ENCODE measurements at places on chromosomes 1 and 21.

- no peak for DNase-seq
Observed at GRCh38 chr1:165632152-165632469, 1.1 kb downstream of the MGST3 start.

- peak; percentile 50 for DNase-seq
Observed at GRCh38 chr1:162357681-162358266, 18.9 kb downstream of the SPATA46 start.

DNA sequence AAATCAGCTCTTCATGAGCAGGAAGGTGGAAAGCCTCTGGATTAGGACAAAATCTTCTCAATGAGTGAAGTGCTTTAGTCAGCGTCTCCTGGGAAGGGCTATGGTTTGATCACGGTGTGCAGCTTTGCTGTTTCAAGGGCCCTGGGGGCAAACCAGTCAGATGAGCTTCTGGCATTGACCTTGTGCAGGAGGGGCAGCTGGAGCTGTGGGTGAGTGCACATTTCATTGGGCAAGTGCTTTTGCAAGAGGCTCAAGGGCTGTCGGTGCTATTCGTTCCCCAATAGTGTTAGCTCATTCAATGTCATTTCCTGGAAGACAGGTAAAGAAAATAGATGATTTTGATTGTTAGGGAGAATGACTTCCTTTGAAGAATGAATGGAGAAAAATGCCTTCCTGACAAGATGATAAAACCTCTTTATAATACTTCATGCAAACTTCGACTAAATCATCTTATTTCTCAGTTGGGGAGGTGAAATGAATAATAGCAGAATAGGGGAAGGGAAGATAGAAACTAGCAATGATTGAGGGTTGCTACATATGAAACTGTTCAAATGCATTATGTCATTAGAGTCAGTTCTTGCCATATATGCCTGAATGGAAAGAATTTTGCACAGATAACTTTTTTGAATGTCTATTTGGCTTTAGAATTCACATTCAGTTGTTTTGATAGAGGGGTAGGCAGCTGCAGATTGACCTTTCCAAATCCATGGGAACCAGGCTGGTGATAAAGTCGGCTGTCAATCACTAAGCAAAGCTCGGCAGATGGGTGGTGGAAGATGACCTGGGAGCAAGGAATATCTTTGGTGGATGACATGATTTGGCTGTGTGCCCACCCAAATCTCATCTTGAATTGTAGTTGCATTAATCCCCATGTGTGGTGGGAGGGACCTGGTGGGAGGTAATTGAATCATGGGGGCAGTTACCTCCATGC lies 12.9 kb upstream of the DISC1 start:
- DNase-seq: no peak

DNA sequence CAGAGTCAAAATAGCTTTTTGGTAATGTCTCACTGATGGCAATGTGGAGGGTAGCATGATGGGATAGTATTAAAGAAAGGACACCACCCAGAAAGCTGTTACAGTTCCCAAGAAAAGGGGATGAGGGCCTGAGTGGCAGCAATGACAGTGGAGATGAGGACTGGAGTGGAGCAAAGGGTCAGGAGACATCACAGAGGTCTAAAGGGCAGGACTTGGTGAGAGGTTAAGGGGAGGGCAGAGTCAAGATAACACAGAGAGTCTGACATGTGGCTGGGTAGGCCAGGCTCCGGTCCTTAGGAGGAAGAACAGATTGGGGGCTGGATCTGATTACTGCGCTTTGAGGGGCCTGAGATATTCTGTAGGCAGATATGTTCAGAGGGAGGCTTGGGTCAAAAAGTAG lies 19.3 kb downstream of the ELF3 start:
- DNase-seq: no peak

GRCh38 chr1:14168326-14169063 lies 430.0 kb upstream of the KAZN start:
- DNase-seq: no peak

GRCh38 chr1:227449051-227449450 lies 114.3 kb upstream of the ZNF678 start:
- DNase-seq: peak; percentile 48

DNA sequence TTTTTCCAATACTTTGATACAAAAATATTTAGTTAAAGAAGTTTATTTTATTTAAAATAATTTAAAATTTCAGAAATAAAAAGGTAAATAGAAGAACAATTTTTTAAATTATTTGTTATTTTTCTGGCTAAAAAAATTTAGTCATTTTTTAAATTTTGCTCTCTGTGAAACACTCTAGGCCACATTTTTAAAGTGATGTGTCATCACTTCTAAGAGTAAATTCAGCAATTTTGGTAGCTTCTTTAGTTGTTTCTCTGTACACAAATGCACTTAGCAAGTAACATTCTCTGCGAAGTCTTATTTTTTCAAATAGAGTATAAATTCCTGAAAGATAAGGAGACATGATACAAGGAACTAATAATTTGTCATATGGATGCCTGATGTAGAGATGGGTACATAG lies 760.0 kb upstream of the PRMT6 start:
- DNase-seq: no peak

DNA sequence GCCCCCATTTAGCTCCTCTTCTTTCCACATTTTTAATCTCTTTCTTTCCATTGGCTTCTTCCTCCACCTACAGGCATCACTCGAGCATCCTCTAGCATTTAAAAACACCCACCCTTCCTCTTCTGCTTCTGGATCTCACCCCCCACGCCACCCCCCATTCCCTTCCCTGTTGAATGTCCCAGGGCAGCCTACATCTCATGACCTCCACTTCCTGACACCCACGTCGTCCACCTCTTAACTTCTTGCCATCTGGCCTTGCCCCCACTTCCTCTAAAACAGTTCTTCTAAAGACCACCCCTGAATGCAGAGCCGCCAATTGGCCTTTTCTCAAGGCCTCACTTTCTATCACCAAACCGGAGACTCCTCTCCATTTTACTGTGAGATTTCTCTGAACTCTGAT lies 6.1 kb upstream of the ETNK2 start:
- no peak for DNase-seq

DNA sequence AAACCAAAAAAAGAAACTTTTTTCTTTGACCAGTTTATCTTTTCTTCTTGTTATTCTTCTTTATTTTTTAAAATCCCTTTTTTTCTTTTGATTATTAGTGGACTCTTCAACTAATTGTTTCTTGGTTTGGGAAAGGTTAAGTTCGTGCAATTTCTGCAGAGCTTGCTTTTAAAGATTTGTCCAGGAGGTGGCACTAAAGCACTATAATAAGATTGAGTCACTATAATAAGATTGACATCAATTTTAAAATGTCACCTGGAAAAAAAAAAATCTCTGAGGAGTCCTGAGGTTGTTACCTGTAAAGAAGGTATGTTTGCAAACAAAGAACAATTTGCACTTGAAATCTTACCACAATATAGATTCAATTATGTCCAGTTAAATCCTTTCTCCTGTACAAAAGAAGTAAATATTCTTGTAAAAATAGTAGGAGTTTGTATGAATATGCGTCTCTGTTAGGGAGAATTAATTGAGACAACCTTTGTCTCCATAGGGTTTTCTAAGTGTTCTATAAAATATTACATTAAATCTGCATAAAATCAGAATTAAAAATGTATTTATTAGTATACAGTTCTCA lies 166.7 kb downstream of the ADGRL4 start:
- peak; percentile 22 for DNase-seq

- peak; percentile 52 for DNase-seq
Observed at GRCh38 chr1:55632058-55632457, 416.9 kb upstream of the USP24 start.

DNA sequence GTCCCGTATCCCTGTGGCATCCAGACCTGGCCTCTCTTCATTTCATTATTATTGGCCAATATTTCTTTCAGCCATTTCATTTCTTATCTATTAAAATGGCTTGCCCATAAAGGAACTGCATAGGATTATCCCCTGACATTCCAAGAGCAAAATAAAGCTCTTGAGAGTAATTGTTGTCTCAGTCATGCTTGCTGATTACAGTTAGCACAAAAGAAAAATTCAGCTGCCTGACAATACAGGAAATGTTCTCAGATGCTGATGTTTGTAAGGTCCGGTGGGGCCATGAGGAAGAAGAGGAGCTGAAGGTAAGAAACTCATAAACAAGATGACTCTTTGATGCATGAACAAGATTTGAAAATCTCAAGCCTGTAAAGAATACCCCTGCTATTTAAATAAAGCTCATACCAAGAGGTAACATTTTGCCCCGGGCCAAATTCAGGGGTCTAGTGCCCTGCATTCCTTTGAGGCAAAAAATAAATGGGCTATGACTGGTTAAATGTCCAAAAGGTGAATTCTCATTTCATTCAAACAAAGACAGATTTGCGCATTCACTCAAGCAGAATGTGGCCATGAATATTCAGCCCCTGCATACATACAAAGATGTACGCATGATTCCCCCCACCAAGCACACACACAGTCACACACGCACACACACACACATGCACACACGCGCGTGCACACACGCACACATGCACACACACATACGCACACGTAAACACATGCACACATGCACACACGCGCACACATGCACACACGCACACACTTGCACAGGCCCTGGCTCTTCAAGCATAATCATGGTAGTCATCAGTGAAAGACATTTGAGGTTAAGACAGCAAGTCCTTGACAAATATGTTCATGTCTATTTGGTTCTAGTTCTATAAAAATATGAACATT lies 44.8 kb downstream of the KCNJ15 start:
- no peak for DNase-seq

- no peak for DNase-seq
Observed at GRCh38 chr1:222266223-222267196, 281.4 kb downstream of the HHIPL2 start.

- peak; percentile 30 for DNase-seq
Observed at GRCh38 chr1:111597426-111597825, 22.2 kb upstream of the RAP1A start.

DNA sequence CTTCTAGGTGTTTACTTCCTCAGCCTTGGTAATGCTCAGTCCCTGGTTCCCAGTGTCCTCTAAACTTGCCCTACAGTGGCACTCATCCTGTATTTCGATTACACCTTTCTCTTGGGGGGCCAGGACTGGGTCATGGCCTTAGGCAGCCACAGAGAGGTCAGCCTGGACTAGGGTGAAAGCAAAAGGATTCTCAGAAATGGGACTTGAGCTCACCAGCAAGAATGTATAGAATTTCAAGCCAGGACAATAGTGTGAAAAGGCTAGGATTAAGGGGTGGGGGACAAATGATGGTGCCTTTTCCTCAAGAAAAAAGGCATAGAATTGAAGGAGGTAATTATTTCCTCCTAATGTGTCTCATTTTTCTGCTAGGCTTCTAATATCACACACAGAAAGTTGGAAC lies 166.8 kb upstream of the RUNX1 start:
- DNase-seq: no peak

Measured in AG08395 (cell line).